ENCODE measurements at places on chromosomes 11 and 22.

DNA sequence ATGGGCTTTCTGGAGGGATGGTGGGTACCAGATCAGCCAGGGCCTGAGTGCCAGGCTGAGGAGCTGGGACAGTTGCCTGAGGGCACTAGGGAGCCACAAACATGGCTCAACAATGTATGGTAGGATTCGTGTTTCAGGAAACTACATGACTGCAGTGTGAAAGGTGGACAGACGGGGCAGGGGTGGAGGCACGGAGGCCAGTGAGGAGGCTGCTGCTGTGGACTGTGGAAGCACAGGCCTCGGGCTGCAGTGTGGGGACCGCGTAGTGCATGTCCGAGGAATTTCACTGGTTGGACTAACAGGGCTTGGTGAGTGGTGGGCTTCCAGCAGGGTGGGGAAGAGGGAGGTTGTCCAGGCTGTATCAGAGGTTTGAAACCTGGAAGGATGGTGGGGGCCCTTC lies 7.8 kb downstream of the P2RY2 start:
- no peak for DNase-seq

DNA sequence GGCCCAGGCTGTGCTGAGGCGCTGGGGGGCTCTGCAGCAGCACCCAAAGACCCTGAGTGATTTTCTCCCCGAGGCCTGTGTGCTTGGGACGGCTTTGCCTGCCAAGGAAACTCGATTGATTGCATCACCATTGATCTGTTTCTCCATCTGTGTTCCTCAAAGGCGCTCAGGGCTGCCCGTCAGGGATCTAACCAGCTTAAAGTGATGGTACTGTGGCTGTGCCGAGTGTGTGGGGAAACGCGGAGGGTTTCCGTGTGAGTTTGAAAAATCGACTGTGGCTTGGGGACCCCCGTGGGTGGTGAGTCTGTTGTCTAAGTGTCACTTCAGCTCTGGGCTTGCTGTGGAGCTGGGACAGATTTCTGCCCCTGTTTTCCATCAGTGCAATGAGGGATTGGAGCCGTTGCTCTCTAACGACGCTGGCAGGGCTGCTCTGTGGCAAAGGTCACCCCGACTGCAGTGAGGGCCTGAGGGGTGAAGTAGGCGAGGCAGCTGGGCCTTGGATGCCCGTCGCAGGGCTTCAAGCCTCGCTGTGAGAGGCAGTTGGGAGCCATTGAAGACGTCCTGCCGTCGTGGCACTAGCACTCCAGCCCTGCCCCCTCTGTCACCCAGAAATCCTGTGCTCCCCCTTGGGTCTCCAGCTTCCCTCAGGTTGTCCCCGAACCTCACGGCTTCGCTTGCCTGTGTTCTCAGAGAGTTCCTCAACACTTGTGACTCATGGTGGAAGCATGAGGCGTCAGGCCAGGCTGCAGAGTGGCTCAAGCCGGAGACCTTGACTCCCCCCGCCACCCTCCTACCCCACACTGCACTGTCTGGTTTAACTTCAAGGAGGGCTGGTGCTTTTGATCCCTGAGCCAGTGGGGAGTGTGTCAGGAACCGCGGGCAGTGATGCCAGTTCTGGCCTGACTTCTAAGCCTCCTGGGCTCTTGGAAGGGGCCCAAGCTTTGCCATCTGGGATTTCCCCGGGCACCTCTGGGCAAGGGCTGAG lies 21.8 kb downstream of the CACNA1I start:
- DNase-seq, result no peak

DNA sequence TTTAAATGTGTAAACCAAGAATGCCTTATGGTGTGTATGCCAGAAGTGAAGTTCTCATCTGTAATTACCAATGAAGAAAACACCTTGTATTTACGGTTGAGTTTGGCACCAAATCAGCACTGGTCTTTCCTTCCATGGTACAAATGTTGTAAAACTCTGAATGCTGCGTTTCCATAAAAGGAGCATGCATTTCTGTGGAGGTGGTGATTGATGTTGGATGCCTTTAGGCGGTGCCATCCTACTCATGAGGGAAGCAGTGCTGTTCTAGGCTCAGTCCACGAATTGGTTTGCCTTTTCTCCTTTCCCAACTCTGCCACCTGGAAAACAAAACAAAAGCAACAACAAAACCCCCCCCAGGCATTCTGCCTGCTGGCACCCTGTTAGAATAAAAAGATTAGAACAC lies 124.4 kb downstream of the TEAD1 start:
- no peak for DNase-seq

- DNase-seq, result no peak
Measured at GRCh38 chr11:28596816-28597215, 488.6 kb downstream of the METTL15 start.

DNA sequence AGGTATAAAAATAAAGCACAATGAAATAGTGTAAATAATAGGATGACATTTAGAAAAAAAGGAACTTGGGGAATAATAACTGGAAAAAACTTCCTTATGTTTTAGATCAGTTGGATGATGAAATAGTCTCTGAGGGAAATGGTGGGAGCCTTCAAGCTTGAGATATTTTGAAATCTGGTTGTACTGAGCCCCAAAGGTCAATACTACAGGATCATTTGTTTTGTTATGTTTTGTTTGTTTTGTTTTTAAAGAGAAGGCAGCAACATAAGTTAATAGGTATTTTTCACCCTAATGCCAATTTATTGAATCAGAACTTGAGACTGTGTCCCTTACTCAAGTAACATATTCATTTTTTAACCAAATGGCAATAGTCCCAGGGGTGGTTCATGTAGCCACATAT lies 393.1 kb downstream of the ETS1 start:
- DNase-seq, result no peak

- DNase-seq, result no peak
Measured at GRCh38 chr11:3722100-3722499, 50.9 kb upstream of the CHRNA10 start.

- DNase-seq, result no peak
Measured at GRCh38 chr11:93655047-93655446, 6.4 kb upstream of the CEP295 start.

GRCh38 chr11:95466416-95466815 lies 235.4 kb upstream of the SESN3 start:
- no peak for DNase-seq

GRCh38 chr22:20433686-20434241 lies 3.9 kb downstream of the SCARF2 start:
- DNase-seq, result no peak

DNA sequence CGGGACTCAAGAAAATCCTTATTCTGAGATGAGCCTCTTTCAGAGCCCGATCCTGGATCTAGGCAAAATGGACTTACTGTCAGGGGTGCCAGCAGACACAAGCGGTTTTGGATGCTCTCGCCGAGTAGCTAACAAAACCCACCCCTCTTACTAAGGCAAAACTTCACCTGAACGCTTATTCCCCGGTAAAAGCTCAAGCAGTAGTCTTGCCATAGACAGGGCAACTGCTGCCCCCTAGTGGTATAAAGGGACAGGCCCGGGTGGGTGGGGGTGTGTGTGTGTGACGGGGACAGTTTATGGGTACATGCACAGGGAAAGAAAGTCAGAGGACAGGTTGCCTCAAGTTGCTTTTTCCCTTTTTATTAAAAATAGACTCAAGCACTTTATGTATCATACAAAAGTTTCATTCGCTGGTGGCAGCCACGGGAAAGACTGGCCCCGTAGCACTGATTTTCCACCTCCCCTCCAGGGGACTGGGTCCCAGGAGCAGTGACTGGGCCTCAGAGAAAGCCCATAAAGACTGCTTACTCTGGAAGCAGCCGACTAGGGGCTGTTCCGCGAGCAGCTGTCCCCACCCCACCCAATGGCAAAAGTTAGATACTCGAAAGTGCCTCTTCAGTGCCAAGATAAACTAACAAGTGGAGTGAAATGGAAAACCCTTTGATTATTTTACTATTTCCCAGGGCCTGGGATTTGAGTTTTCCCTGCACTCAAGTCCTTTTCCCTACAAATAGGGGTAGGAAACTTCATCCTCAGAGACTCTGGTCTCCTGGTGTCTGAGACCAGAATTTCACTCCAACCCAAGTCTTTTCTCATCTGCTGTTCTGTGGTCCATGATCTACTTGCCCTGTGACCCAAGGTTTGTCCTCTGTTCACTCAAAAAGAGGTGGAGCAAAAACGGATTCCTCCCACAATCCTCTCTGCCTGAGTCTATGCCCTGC lies 4.7 kb downstream of the YPEL4 start:
- peak; percentile 90 for DNase-seq

DNA sequence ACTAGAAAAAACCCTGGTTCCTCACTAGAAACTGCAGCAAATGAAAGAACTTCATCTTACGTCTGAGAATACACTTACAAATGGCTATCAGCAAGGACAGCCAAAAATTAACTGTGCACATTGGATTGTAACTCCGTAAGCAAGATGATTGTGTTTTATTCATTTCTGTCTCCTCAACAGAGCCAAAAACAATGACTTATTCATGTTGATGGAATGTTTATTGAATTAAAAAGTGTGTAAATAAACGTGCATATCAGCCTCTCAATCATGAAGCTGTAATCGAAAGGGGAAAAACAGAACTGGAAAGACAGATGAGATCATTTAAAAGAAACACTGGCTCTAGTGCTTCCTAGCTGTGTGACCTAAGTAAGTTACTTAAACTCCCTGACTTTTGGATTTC lies 307.5 kb upstream of the ZC3H12C start:
- no peak for DNase-seq

GRCh38 chr11:69427337-69427736 lies 54.1 kb upstream of the LINC01488 start:
- DNase-seq, result no peak

DNA sequence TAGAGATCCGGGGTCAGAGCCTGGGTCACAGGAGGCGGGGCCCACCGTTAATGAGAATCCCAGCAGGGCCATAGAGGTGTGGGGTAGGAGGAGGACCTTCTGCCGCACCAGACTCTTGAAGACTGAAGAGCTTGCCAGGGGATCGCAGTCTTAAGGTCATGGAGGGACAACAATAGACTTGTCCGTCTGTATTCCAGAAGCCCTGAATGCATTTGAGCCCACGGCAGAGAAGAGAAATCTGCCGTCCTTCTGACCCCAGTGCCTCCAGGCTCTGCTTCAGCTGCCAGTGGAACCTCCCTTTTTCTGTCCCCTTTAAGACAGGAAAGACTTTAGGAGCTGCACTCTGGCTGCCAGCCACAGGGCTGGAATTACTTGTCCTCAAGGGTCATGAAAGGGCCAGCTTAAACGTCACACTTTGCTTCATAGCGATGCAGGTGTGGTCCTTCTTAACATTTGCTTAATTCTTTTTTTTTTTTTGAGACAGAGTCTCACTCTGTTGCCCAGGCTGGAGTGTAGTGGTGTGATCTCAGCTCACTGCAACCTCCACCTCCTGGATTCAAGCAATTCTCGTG lies 15.5 kb upstream of the ST3GAL4 start:
- no peak for DNase-seq

DNA sequence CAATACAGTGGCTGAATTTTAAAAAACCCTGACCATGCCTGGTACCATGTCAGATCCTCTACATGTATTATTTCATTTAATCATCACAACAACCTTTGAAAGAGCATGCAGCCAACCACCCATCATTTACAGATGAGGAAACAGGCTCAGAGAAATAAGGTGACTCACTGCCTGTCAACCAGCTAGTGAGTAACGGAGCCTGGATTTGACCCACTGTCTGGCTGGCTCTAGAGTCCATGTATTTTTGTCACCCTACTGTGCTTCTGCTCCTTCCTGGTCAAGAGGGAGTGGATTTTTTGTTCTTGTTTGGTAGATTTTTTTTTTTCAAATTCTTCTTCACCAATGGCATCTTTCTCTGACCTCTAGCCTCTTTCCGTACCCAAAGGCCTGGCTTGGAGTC lies 77.4 kb downstream of the CWC15 start:
- no peak for DNase-seq

- DNase-seq, result no peak
Measured at GRCh38 chr11:122711831-122712381, 56.4 kb downstream of the UBASH3B start.

DNA sequence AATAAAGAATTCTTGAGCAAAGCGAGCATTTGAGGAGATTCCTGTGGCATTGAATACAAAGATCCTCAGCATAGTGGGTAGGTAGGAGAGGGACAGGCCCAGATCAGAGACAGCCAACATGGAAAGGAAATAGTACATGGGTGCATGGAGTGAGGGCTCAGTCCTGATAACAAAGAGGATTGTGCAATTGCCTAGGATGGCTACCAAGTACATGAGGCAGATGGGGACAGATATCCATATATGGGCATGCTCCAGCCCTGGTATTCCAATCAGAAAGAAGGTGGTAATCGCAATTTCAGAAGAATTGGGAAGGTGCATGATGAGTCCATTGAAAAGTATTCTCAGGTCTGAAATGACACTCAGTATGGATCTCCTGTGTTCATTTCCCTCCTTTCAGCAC lies 8.6 kb downstream of the OR51T1 start:
- DNase-seq, result no peak

DNA sequence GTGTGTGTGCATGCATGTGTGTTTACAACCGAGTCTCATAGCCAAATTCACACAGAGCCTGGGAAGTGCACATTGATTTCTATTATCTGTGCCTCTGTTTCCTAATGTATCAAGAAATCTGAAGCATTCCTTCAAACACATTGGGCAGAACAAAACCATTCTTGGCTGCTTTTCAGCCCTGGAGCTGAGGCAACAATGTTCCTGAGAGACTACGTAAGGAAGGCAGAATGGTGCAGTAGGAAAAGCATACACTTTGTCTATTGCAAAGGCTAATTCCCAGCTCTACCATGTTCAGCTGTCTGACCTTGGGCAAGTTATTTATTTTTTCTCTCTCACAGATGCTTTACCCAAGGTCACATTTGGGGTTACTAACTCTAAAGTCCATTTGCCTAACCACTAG lies 575.5 kb downstream of the SOX6 start:
- DNase-seq, result no peak

DNA sequence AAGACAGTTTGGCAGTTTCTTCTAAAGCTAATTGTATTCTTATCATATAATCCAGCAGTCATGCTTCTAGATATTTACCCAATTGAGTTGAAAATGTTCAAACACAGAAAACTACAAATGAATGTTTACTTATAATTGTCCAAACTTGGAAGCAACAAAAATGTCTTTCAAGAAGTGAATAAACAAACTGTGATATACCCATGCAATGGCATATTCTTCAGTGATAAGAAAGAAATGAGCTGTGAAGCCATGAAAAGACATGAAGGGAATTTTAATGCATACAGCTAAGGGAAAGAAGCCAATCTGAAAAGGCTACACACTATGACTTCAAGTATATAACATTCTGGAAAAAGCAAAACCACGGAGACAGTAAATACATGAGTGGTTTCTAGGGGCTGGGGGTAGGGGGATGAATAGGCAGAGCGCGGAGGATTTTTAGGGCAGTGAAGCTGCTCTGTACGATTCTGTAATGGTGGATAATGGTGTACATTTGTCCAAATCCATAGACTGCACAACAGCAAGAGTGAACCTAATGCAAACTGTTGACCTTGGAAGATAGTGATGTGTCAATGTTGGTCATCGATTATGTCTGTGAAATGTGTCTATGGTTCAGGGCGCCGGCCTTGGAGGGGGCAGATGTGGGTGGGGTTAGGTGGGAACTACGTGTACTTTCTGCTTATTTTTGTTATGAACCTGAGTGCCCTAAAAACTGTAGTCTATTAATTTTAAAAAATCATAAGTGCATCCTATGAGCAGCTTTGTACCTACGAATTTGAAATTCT lies 424.9 kb downstream of the TBC1D22A start:
- DNase-seq, result no peak
